ENCODE measurements at places on chromosomes 3 and 15.

DNA sequence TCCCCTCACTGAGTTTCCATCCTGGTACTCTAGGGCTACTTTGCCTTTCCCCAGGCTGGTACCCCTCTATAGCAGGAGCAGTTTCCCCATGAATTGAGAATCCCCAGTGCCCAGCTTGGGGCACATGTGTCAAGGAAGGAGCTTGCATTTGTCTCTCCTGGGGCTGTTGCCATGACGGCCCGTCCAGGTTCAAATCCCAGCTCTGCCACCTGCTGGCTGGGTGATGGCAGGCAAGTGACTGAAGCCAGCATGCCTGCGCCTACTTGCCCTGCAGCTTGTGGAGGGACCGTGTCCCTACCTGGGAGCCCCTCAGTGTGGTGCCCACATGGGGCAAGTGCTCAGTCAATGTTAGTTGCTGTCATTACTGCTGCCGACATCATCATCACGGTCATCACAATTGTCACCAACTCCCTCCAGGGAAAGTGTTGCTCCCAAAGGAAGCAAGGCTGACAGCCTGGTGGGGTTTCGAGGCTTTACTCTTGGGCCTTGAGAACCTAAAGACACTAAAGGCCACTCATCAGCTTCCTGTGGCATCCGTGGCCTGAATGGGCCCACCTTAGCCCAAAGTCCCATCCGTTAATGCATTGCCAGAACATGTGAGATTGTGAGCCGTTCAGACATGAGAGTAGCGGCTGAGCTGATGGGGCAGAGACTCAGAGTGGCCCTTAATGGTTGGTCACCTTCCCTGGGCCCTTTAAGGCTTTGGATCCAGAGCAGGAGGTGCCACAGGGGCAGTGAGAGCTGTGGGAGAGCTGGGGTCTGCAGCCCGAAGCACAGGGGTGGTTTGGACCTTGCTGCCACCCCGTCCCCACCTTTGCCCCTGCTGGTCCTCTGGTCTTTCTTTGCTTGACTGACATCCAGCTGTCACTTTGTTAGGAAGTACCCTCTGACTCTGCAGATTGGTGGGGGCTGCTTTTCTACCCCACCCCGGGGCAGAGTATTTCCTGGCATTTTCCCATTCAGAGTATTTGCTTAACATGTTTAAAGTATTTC is 144.4 kb downstream of the DNAJB8 start:
- H3K27me3 ChIP-seq, result no peaks in the 10 kb centered on the region
- no peak overlapping the region for H3K4me3 ChIP-seq
- DNase-seq, result peak; percentile 85
- no peaks in the 10 kb centered on the region for H3K36me3 ChIP-seq

GRCh38 chr3:73094129-73094528 is 32.7 kb downstream of the EBLN2 start:
- no peak for DNase-seq
- no peaks in the 10 kb centered on the region for H3K27me3 ChIP-seq
- H3K27ac ChIP-seq, result no peak overlapping the region
- no peak overlapping the region for H3K4me3 ChIP-seq
- H3K4me1 ChIP-seq, result no peaks in the 10 kb centered on the region
- H3K36me3 ChIP-seq, result no peaks in the 10 kb centered on the region

DNA sequence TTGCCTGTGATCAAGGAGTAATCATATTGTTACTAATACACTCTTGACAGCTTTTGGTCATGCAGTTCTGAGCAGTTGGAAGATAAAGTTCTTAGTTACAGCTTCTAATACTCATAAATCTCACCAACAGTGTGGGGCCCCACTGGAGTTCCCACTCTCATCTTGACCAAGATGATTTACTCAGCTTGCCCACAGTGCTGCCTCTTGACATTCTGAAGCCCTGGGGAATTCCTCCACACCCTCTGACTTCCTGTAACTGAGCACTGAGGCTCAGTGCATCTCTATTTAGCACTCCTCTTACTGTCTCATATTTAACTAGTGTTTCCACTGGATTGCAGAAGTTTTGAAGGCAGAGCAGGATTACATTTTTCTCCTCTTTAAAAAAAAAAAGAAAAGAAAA is 1.9 kb upstream of the ARL6IP5 start:
- no peak overlapping the region for H3K4me3 ChIP-seq
- H3K4me1 ChIP-seq, result peaks cover 15% of the 10 kb centered on the region
- no peaks in the 10 kb centered on the region for H3K27me3 ChIP-seq
- no peak for DNase-seq

DNA sequence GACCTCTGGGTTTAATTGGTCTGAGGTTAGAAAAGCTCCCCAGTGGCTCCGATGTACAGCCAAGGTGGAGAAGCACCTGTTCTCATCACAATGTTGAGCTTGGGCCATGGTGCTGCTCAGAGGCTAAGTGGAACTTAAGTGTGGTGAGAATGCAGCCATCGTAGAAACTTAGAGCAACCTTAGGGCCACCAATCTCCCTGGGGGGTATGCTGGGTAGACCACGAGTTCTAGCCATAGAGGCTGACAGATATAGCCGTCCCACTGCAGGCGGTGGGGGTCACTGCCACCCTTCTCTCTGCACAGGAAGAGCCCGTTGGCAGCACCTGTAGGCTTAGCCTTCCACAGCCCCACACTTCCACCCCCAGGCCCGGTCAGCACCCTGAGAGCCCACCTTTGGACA is 38.0 kb downstream of the MGLL start:
- H3K27ac ChIP-seq, result no peak overlapping the region
- H3K36me3 ChIP-seq, result no peaks in the 10 kb centered on the region
- no peaks in the 10 kb centered on the region for H3K4me1 ChIP-seq
- no peaks in the 10 kb centered on the region for H3K27me3 ChIP-seq
- no peak overlapping the region for H3K4me3 ChIP-seq

- H3K4me3 ChIP-seq, result no peak overlapping the region
- DNase-seq, result no peak
- H3K36me3 ChIP-seq, result no peaks in the 10 kb centered on the region
- H3K27ac ChIP-seq, result peak overlapping the region; percentile 10
- peaks cover 13% of the 10 kb centered on the region for H3K4me1 ChIP-seq
- H3K27me3 ChIP-seq, result no peaks in the 10 kb centered on the region
Observed at GRCh38 chr3:129593230-129593594, 13.3 kb downstream of the PLXND1 start.

DNA sequence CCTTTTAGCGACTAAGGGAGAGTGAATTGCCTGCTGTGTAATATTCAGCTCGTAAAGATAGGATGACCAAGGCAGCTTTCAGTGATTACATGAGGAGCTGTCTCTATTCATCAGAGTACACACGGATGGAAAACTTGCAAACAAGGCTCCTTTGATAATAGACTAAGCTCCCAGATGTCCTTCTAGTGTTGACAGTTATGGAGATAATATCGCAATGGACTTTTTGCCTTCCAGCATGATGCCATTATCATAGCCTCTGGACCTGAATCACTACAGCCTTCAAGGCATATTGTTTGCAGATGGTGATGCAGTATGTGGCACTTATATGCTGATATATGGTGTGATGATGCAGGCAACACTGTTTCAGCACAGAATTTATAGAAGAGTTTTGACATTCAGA is 93.9 kb downstream of the ECT2 start:
- H3K36me3 ChIP-seq, result no peaks in the 10 kb centered on the region
- H3K4me3 ChIP-seq, result no peak overlapping the region
- H3K4me1 ChIP-seq, result peaks cover 4% of the 10 kb centered on the region
- H3K27me3 ChIP-seq, result no peaks in the 10 kb centered on the region

GRCh38 chr15:62977952-62978811 is 64.4 kb upstream of the TPM1 start:
- H3K27me3 ChIP-seq, result no peaks in the 10 kb centered on the region
- H3K4me3 ChIP-seq, result no peak overlapping the region
- no peak overlapping the region for H3K27ac ChIP-seq
- no peaks in the 10 kb centered on the region for H3K36me3 ChIP-seq
- H3K4me1 ChIP-seq, result no peaks in the 10 kb centered on the region

- no peaks in the 10 kb centered on the region for H3K4me1 ChIP-seq
- H3K36me3 ChIP-seq, result no peaks in the 10 kb centered on the region
- H3K27ac ChIP-seq, result no peak overlapping the region
- no peak for DNase-seq
Observed at GRCh38 chr15:31752065-31752762, 278.1 kb upstream of the CHRNA7 start.

Measured in H1 (cell line).